ENCODE measurements at places on chromosomes 2 and 18.

DNA sequence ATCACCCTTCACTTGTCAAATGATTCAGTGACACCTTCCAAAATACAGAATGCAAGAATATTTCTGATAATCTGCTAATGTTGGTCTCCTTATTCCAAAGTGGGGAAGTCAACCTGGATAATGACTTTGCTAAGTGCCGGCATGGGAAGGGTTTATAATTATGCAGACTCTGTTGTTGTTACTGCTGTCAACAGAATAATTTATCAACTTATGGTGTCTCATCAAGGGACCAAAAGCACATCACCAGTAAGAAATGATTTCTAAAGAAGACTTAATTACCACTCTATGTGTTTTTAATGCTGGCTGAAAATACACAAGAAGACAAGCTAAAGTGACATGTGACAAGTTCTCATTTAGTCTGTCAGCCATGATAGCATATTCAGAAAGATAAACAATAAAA is 115.6 kb upstream of the TMEM200C start:
- H3K4me1 ChIP-seq: no peaks in the 10 kb centered on the region
- no peaks in the 10 kb centered on the region for H3K27me3 ChIP-seq

- no peak overlapping the region for H3K27ac ChIP-seq
- DNase-seq: no peak
- H3K36me3 ChIP-seq: no peaks in the 10 kb centered on the region
- H3K4me3 ChIP-seq: no peak overlapping the region
- no peaks in the 10 kb centered on the region for H3K27me3 ChIP-seq
- no peaks in the 10 kb centered on the region for H3K4me1 ChIP-seq
These were observed 60.4 kb downstream of the MAPK4 start for GRCh38 chr18:50620319-50620718.

GRCh38 chr2:239650674-239651073 is 249.9 kb upstream of the HDAC4 start:
- no peaks in the 10 kb centered on the region for H3K4me1 ChIP-seq
- no peaks in the 10 kb centered on the region for H3K36me3 ChIP-seq
- H3K27ac ChIP-seq: no peak overlapping the region
- DNase-seq: no peak
- no peak overlapping the region for H3K4me3 ChIP-seq

- H3K27ac ChIP-seq: peak overlapping the region; percentile 77
- peaks cover 9% of the 10 kb centered on the region for H3K4me1 ChIP-seq
- no peaks in the 10 kb centered on the region for H3K27me3 ChIP-seq
- H3K36me3 ChIP-seq: no peaks in the 10 kb centered on the region
- DNase-seq: peak; percentile 80
These were observed 4.6 kb downstream of the TTR start for GRCh38 chr18:31596081-31596872.

- no peak for DNase-seq
- no peaks in the 10 kb centered on the region for H3K4me1 ChIP-seq
- no peaks in the 10 kb centered on the region for H3K36me3 ChIP-seq
These were observed 34.0 kb downstream of the TIMM21 start for GRCh38 chr18:74182335-74182734.

- no peaks in the 10 kb centered on the region for H3K27me3 ChIP-seq
- no peaks in the 10 kb centered on the region for H3K4me1 ChIP-seq
- no peaks in the 10 kb centered on the region for H3K36me3 ChIP-seq
- DNase-seq: no peak
These were observed 28.7 kb upstream of the COL5A2 start for GRCh38 chr2:189208254-189208653.

DNA sequence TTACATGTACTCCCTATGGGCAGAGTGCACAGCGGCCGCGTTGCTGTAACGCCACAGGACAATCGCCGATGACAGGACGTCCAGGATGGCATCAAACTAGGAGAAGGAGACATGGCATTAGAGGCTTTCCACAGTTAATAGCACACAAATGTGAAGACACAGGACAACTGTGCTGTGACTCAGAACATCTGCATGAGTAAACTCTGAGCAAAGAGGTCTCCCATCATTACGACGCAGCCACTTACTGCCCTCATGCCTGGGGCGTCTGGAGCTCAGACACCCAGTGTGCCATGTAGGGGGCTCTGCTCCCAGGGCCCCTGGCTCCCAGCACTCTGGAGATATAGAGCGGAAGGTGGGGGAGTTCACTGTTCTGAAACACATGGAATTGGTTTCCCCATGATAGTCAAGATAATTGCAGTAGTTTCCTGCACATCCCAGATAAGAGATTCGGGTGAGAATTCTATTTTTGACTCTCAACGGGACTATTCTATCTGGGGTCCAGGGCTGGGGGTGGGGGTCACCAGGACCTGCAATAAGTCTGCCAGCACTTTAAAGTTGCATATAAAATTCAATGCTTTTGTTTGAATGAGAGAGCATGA is 168.1 kb downstream of the TMEM163 start:
- DNase-seq: no peak
- H3K4me1 ChIP-seq: peaks cover 7% of the 10 kb centered on the region
- no peak overlapping the region for H3K4me3 ChIP-seq
- no peaks in the 10 kb centered on the region for H3K27me3 ChIP-seq
- H3K27ac ChIP-seq: no peak overlapping the region

GRCh38 chr2:231680992-231681852 is 27.1 kb upstream of the PTMA start:
- no peaks in the 10 kb centered on the region for H3K36me3 ChIP-seq
- peaks cover 19% of the 10 kb centered on the region for H3K4me1 ChIP-seq
- H3K27ac ChIP-seq: peak overlapping the region; percentile 60
- DNase-seq: peak; percentile 83

GRCh38 chr2:69214898-69215297 is 172.1 kb downstream of the GFPT1 start:
- peaks cover 9% of the 10 kb centered on the region for H3K36me3 ChIP-seq
- no peak overlapping the region for H3K4me3 ChIP-seq
- H3K27ac ChIP-seq: no peak overlapping the region
- no peaks in the 10 kb centered on the region for H3K27me3 ChIP-seq
- H3K4me1 ChIP-seq: peaks cover 8% of the 10 kb centered on the region

GRCh38 chr2:24313744-24314632 is 46.3 kb downstream of the ITSN2 start:
- no peak for DNase-seq
- H3K4me1 ChIP-seq: peaks cover 11% of the 10 kb centered on the region
- no peak overlapping the region for H3K27ac ChIP-seq

GRCh38 chr18:72848503-72849237 is 19.1 kb downstream of the NETO1 start:
- no peaks in the 10 kb centered on the region for H3K27me3 ChIP-seq
- DNase-seq: no peak
- H3K4me3 ChIP-seq: no peak overlapping the region
- H3K36me3 ChIP-seq: no peaks in the 10 kb centered on the region

DNA sequence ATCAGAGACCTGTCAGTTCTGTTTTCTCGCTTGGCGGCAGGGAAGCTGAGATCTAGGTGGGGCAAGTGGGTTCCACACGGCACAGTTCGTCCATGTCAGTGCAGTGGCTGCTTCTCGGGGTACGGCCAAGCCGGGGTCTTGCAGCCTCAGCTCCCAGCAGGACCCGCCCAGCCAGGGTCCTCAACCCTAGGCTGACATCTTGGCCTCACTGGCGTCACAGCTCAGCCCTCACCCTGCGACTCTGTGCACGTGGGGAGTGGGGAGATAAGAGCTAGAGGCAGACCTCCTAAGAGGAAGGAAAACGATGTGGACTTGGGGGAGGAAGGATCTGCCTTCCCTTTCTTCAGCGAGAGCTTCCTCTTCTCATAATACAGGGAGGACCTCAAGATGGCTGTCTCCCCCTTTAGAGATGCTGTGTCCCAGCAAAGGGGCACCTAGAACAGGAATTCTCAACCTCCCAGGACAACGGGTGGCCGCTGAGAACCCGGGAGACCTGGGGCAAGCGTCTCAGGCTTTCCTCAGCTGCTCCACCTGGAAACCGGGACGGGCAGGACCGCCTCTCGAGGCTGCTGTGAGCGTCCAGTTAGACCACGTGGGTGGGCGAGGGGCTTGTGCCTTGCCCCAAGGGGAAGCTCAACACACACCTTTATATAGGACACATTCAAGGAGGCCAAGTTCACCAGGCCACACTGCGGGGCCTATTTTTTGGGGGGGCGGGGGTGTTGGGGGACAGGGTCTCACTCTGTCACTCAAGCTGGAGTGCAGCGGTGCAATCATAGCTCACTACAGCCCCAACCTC is 23.5 kb upstream of the KLF11 start:
- H3K4me1 ChIP-seq: no peaks in the 10 kb centered on the region
- no peak overlapping the region for H3K4me3 ChIP-seq
- no peak overlapping the region for H3K27ac ChIP-seq
- H3K27me3 ChIP-seq: peaks cover 18% of the 10 kb centered on the region
- DNase-seq: no peak
- H3K36me3 ChIP-seq: no peaks in the 10 kb centered on the region

DNA sequence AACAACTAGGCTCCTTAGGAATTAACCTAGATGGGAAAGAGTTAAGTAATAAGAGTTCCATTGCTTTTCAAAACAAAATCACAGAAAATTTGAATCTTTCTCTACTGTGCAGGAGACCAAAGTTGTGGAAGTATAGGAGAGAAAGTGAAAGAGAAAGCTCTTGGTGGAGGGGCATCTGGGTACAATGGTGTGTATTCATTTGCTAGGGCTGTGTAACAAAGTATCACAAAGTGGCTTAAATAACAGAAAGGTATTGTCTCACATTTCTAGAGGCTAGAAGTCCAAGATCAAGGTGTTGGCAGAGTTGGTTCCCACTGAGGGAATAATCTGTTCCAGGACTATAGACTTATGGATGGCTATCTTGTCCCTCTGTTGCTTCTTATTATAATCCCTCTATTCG is 50.5 kb upstream of the GORASP2 start:
- peaks cover 18% of the 10 kb centered on the region for H3K27me3 ChIP-seq
- no peak overlapping the region for H3K4me3 ChIP-seq
- H3K27ac ChIP-seq: no peak overlapping the region
- H3K36me3 ChIP-seq: no peaks in the 10 kb centered on the region

- peaks cover 3% of the 10 kb centered on the region for H3K36me3 ChIP-seq
- no peak overlapping the region for H3K27ac ChIP-seq
- peaks cover 40% of the 10 kb centered on the region for H3K4me1 ChIP-seq
- H3K27me3 ChIP-seq: no peaks in the 10 kb centered on the region
These were observed 121.9 kb downstream of the HDAC4 start for GRCh38 chr2:239278941-239279365.

DNA sequence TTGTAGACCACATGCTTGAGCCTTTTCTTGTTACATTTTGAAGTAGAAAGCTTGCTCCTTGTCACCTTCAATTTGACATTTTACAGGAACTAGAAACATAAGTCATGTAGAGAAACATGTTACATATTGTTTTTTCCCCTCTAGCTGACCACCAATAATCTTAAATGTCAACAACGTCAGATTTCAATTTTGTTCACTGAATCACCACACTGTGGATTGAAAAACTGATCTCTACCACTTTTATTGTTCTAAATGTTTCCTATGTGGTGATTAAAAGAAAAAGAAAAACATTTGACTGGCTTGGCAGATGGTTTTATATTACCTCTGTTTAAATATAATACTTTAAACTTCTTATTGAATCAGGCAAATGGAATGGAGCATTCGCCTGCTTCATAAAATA is 87.7 kb downstream of the DSEL start:
- no peaks in the 10 kb centered on the region for H3K27me3 ChIP-seq
- H3K4me1 ChIP-seq: no peaks in the 10 kb centered on the region
- no peaks in the 10 kb centered on the region for H3K36me3 ChIP-seq
- peak overlapping the region; percentile 40 for H3K27ac ChIP-seq
- H3K4me3 ChIP-seq: no peak overlapping the region

- no peak overlapping the region for H3K4me3 ChIP-seq
- no peak overlapping the region for H3K27ac ChIP-seq
- no peaks in the 10 kb centered on the region for H3K36me3 ChIP-seq
- H3K4me1 ChIP-seq: peaks cover 1% of the 10 kb centered on the region
- no peak for DNase-seq
These were observed 8.8 kb downstream of the COLEC11 start for GRCh38 chr2:3603536-3604206.

DNA sequence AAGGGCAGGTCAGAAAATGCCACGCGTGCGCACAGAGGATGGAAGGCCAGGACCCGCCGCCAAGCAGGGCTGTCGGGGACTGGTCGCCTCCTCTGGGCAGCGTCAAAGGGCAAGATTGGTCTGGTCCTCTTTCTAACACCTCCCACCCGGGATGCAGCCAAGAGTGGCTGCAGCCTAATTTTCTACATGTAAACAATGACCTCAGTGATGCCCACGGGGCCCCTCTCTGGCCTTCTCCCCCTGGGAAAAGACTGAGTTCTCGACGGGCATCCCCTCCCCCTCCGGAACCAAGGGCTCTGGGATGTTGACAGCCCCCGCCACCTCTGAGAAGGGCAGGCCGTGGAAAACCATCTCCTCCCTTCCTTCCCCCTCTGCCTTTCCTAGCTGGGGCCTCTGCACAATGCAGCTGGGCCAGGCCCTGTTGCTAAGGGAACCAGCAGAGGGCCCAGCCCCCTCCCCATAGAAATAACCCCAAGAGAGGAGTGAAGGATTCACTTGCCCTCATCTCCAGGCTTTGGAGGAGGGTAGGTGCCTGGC is 80.0 kb upstream of the ZNF532 start:
- H3K36me3 ChIP-seq: no peaks in the 10 kb centered on the region
- peaks cover under 1% of the 10 kb centered on the region for H3K27me3 ChIP-seq
- peaks cover 16% of the 10 kb centered on the region for H3K4me1 ChIP-seq
- H3K4me3 ChIP-seq: no peak overlapping the region
- H3K27ac ChIP-seq: peak overlapping the region; percentile 43

GRCh38 chr18:10017043-10017442 is 103.2 kb downstream of the VAPA start:
- peak overlapping the region; percentile 92 for H3K27ac ChIP-seq
- peaks cover 17% of the 10 kb centered on the region for H3K4me1 ChIP-seq

- H3K27me3 ChIP-seq: peaks cover 9% of the 10 kb centered on the region
- no peak overlapping the region for H3K27ac ChIP-seq
- no peaks in the 10 kb centered on the region for H3K4me1 ChIP-seq
- no peaks in the 10 kb centered on the region for H3K36me3 ChIP-seq
- H3K4me3 ChIP-seq: no peak overlapping the region
- no peak for DNase-seq
These were observed 123.7 kb downstream of the FTCDNL1 start for GRCh38 chr2:199727306-199727705.

GRCh38 chr2:219658196-219658846 is 30.9 kb downstream of the SLC4A3 start:
- H3K36me3 ChIP-seq: no peaks in the 10 kb centered on the region
- peaks cover 3% of the 10 kb centered on the region for H3K27me3 ChIP-seq
- no peak overlapping the region for H3K4me3 ChIP-seq
- H3K4me1 ChIP-seq: peaks cover 5% of the 10 kb centered on the region
- no peak for DNase-seq

DNA sequence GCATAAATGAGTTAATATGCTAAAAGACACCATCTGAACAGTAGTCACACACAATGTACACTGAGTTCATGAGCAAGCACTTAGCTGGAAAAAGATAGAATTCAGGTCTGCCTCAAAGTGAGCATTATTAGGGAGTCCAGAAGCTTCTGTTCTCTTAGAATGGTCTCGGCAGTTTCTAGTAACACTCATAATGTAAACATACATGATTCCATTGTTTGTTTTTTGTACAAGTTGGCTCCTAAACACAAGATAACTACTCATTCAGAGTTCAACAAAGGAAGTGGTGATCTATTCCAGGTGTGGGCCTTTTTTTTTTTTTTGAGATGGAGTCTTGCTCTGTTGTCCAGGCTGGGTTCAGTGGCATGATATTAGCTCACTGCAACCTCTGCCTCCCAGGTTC is 66.2 kb downstream of the ESCO1 start:
- peaks cover 76% of the 10 kb centered on the region for H3K36me3 ChIP-seq
- DNase-seq: no peak
- no peaks in the 10 kb centered on the region for H3K4me1 ChIP-seq
- H3K27me3 ChIP-seq: no peaks in the 10 kb centered on the region
- no peak overlapping the region for H3K4me3 ChIP-seq

Data from mesenchymal stem cell (in vitro differentiated cells and primary cell).